Stimulated activated CD4-positive, alpha-beta T cell treated with anti-CD3 and anti-CD28 coated beads, Interleukin-1b, Interleukin-23, amount 100 ng/mL, for 1 hour (primary cell): ENCODE measurements at places on chromosomes 11 and 22.

- no peak for DNase-seq
Measured at GRCh38 chr11:79564288-79564925, 123.6 kb upstream of the TENM4 start.

- no peak for DNase-seq
Measured at GRCh38 chr11:3809624-3809928, 1.2 kb downstream of the PGAP2 start.

GRCh38 chr11:126336671-126337101 is 18.8 kb upstream of the ST3GAL4 start:
- DNase-seq = no peak

DNA sequence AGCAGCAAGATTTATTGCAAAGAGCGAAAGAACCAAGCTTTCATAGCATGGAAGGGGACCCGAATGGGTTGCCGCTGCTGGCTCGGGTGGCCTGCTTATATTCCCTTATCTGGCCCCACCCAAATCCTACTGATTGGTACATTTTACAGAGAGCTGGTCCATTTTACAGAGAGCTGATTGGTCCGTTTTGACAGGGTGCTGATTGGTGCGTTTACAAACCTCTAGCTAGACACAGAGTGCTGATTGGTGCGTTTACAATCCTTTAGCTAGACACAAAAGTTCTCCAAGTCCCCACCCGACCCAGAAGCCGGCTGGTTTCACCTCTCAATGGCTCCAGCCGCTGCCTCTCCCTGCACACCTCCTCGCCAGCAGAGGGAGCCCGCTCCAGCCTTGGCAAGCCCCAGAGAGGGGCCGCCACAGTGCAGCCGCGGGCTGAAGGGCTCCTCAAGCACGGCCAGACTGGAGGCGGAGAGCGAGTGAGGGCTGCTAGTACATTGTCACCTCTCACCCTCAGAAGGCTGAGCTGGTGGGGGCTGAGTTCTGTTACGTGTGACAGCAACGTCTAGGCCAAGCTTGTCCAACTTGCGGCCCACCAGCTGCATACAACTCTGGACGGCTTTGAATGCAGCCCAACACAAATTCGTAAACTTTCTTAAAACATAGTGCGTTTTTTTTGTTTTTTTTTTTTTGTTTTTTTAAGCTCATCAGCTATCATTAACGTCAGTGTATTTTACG is 8.7 kb downstream of the PTH start:
- DNase-seq = peak; percentile 6

DNA sequence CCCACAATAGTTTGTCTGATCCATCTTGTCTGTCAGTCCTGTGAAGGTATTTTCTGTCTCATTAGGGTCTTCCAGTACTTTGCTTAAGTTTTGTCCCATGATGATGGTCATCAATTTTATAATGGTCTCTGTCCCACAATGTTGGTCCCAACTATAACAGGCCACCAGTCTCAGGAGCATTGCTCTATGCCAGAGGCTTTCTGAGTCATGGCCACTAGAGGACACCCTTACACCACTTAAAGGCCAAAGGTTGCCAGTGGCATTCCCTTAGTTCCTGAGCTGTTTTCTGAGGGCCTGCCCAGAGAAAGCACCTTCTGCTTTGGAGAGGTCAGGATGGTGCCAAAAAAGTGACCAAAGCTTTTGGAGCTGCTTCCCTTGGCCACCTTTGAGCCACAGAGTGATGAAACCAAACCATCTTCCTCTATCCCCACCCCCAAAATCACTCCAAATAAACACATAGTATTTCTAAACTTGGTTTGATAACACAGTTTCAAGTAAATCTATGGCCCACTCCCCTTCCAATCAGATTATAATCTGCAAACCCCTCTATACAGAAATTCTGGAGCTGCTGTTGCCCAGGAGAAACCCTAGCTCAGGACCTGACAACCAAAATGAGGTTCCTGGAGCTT is 19.3 kb downstream of the EIF3F start:
- DNase-seq = no peak

- DNase-seq = no peak
Measured at GRCh38 chr11:4808476-4808875, 4.3 kb upstream of the OR52R1 start.

DNA sequence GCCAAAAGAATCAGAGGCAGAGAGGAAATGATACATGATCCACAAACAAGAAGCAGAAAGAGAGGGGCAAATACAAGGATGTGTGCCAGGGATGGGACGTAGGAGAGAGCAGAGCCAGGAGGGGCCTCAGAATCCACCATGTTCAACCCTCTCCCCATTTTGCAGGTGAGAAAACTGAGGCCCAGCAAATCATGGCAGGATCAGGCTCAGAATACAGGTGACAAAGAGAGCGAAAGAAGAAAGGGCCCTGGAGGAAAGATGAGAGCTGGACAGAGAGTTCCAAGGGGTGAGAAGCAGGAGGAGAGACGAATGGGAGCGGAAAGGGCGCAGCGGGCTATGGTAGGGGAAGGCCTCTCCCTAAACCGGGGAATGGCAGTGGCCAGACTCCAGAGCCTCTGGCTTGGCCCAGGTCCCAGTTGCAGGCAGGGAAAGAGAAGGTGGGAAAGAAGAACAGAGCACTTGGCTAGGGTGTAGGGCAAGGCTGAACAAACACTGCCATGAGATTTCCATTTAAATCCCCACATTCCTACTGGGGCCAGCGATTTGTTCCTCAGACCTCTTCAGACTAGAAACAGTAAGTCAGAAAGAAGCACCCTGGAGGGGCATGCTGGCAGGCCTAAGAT is 44.4 kb upstream of the TSKU start:
- DNase-seq = no peak

DNA sequence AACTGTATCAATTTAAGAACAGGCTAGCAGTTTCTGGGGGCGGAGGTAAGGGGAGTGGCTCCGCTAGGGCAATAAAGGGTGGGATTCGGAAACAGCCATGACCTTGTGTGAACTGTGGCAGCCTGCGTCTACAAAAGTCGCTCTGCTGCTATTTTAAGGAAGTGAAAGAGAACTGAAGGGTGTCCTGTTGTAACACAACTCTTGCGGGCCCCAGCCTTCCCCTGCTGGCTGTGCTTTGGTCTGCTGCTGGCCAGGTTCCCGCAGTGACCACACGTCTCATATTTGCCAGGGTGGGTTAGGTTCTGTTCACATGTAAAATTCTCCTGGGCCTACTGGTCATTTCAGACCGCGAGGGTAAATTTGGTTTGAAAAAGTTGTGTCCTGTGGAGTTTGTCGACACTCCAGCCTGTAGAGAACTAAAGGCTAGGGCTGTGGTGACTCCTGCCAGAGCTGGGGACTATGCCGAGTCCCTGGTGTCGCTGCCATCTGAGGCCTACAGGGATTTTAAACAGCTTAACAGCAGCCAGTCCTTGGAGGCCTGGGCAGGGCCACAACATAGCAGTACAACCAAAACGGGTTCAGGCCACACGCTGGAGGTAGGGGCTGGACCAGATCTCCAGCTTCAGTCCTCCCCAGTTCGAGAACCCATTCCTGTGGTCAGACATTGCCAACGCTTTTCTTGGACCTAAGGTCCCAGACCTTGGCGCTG is 1.1 kb upstream of the PPFIBP2 start:
- no peak for DNase-seq

DNA sequence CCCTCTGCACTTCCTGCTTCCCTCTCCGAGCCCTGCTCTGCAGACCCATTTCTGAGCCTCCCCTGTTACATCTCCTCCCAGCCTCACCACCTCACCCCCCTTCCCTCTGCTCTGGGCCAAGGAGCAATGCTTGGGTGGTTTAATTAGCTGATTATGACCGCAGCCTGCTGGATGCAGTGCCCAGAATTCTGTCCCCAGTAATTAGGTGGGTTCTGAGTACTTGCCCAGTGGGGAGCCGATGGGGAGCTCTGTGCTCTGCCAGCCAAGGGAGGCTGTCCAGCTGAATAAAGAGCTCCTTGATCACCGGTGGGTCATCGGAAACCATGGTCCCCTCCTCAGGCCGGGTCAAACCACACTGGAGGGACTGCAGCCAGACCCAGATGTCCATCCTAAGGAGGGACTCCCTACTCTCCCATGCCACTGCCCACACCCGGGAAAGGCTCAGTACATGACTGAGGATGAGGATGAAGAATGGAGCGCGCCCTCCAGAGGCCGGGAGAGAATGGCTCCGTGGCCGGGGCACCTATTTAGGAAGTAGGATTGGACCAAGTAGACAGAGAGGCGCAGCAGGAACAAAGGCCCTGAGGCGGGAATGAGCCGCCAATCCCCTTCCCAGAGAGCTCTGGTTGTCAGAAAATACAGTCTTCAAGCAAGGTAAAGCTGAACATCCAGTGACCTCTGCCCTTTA is 9.1 kb downstream of the ARRB1 start:
- DNase-seq = no peak

- no peak for DNase-seq
Measured at GRCh38 chr11:3866836-3867208, 11.4 kb downstream of the STIM1 start.

GRCh38 chr11:75302371-75302770 is 49.1 kb downstream of the ARRB1 start:
- no peak for DNase-seq

- no peak for DNase-seq
Measured at GRCh38 chr11:46351606-46352005, 4.3 kb downstream of the DGKZ start.

GRCh38 chr22:43811777-43812148 is 342 bp downstream of the EFCAB6 start:
- DNase-seq = no peak

DNA sequence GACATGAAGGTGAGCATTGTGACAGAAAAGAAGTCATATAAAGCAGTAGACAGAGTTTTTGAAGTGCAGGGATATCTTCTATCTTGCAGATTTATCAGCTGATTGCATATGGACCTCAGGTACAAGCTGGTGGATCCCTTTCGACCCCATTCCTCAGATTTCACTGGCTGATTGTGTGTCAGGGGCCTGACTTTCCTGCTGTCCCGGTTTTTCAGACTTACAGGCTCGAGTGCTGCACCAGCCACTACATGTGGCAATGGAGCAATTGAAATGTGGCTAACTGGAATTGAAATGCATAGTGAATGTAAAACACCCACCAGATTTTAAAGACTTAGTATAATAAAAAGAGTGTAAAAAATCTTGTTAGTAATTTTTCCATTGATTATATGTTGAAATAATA is 50.3 kb downstream of the CLMP start:
- no peak for DNase-seq

DNA sequence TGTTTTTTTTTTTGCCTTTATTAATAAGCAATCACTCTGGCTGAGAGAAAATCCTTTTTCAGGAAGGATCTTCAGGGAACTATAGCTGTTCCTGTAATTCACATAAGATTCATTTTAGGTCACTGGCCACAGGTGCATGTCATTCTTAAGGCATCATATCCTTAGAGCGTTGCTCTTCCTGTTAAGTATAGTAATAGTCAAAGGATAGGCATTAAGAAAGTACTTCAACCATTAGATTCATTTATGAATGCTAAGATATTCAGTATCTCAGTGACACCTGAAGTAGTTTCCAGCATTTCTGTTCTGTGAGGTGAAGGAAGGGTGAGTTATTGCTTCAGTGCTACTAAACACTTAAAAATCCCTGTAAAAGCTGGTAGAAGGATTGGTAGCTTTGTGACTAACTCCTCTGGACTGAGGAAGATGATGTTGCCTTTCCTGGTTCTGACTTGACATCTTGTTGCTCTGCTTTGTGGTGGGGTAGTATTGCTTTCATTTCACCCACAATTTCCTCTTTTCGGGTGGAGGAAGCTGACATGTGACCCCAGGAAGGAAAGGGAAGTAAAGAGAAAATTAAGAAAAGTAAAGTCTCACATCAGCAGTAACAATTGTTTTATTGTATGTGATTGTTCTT is 34.7 kb downstream of the RNF169 start:
- no peak for DNase-seq

GRCh38 chr11:13116491-13116890 is 107.4 kb downstream of the RASSF10 start:
- no peak for DNase-seq

DNA sequence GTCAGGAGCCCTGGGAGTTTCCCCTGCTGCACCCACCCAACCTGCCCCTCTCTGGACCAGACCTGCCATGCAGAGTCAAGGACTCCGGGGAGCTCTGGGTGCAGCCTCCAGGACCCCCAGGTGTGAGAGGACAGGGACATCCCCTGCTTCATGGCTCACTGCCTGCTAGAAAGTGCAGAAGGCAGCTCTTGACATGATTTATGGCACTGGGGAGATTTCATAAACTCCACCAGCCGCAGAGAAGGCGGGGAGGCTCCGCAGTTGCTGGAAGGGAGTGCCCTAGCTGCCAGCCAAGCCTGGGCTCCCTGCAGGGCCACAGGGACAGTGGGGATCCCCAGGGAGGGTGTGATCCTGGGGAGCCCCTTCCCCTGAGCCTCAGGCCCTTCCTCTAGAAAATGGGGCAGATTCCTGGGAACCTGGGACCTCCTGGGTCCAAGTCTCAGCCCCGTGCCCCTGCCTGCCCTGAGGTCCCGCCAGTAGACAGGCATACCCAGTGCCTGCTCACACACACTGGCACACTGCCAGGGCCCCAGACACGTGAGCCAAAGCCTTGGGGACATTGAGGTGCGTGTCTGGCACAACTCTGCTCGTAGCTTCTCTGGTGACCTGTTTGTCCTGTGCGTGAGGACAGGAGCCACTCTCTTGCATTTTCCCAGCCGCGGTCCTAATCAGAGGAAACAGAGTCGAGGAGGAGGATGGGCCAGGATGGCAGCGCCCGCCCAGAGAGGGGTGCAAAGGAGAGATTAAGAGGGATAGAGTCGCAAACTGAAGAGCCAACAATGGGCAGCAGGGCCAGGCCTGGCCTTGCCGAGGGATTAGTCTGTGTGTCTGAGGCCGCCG is 13.8 kb downstream of the CABP7 start:
- DNase-seq = no peak

DNA sequence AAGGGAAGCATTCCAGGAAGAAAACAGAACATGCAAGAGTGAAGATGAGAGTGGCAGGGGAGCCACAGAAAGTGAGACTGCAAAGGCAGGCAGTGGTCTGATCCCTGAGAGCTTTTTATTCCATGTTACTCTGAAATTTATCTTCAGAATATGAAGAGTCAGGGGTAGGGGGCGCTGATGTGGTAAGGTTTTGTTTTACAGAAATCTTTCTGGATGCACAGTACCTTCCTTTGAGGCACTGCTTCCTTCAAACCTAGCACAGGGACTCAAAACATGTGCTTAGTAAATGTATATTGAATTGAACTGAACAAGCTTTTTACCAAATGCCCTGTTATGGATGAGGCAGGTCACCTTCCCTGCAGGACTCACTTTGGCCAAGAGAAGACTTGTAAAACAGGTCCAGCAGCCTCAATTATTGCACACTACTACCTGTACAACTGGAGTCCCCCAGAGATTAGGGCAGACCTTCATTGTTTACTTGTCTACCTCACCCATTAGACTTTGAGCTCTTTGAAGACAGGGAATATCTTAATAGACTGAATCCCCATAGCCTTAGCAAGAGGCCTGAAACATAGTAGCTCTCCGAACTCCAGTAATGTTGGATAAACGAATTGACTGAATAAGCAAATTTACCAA is 2.2 kb downstream of the PAK1 start:
- DNase-seq = no peak

- no peak for DNase-seq
Measured at GRCh38 chr22:19228179-19228578, 49.6 kb upstream of the SLC25A1 start.

DNA sequence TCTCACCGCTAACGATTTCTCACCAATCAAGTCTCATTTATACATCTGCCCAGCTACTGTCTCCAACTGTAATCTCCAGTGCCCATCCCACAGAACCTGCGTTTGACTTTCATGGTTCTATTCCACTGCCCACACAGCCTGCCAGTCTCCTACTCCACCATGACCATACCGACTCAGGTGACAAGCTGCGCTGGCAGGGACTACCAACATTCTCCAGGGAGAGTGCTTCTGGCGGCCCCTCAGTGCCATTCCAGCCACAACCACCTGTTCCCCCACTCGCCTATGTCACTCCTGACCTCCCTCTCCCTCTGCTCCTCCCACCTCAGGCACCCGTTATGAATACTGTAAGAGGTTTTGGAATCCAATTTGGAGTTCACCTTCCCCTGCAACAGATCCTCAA is 108.5 kb upstream of the BID start:
- DNase-seq = no peak
